Uterus (tissue), 4 donors: ENCODE measurements at places on chromosomes 3 and 15.

GRCh38 chr3:16378920-16379319 is 113.9 kb downstream of the OXNAD1 start:
- DNase-seq = no peak

DNA sequence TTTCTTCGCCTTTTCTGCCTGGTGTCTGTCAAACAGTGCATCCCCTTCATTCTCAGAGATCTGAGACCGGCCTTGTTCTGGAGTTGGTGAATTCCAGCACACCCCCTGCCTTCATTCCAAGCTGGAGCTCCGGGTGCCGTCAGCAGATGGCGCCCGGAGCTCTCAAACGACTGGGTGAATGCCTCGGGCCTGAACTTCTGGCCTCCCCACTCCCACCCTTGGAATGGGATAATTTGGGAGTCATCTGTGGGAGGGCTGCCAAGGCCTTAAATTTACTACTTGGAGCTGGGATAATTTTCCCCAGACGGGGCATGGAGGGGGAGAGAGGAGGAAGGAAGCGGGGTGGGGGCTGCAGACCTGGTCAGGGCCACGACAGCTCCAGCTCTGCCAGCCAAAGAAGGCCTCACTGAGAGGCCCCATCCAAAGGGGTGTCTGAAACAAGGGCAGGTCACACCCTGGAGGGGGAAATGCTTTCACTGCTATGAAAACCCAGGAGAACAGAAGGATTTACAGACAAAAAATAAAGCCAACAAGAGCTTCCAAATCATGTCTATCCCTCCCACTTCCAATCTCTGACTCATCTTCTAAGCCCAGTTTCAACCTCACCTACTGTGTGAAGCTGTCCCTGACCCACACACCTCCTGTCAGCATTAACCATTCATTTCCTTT is 187.9 kb downstream of the OPA1 start:
- DNase-seq = peak; percentile 90

GRCh38 chr3:8825153-8825825 is 55.9 kb upstream of the OXTR start:
- DNase-seq = no peak

DNA sequence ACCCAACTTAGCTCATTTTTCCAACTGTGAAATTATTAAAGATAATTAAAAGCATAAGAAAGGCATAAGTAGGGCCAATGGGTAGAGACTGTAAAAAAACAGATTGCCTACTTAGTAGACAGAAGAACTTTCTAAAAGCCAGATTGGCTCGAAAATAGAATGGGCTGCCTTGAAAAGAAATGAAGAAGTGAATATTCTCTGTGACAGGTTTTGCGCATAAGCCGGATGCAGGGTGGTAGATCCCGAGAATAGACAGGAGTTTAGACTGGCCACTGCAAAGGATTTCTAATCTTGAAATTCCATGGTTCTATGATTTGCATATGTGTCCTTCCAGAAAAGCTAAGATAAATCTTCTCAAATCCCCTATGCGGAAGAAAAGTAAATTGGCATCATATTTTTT is 173.3 kb upstream of the ICE2 start:
- DNase-seq = no peak

DNA sequence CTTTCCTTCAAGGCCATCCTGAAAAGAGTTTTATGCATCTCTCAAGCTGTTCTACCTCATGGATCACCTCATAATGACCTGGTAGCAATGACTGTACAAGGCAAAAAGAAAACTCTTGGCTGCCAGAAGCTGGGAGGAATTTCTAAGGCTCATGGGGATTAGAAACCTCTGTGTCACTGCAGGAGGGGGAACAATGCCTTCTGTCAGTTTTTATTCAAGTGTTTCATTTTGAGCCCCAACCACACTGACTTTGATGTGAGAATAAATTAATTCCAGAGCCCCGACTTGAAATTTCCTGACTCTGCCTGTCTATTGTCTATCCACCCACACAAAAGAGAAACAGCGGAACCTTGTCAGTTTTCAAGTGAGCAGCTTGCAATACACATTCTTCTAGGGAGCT is 58.7 kb upstream of the MRPL3 start:
- DNase-seq = no peak
